HuH-7.5 (cell line): ENCODE measurements at places on chromosomes 5 and 9.

GRCh38 chr5:149018909-149019443 lies 43.9 kb downstream of the SH3TC2 start:
- DNase-seq: no peak

DNA sequence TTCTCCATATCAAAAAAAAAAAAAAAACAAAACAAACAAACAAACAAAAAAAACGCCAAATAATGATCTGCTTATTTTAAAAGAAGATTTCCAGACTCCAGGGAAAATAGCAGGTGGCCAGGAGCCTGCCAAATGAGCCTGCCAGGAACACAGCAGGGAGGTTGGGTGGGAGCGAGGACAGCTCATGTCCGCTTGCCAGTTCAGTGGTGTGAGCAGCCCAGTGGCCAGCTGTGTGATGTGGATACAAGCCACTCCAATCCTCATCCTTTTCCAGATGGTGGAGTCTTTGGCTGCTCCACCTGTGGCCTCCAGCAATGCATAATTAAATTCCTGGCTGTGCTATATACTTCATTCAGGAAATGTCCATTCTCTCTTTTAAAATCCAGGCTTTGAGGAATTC lies 1025.1 kb upstream of the C9orf72 start:
- no peak for DNase-seq

GRCh38 chr5:149500922-149501582 lies 50.2 kb downstream of the CSNK1A1 start:
- no peak for DNase-seq

GRCh38 chr9:127915325-127915752 lies 1.5 kb downstream of the ST6GALNAC4 start:
- no peak for DNase-seq

- DNase-seq: no peak
These were observed 439.9 kb downstream of the GADD45G start for GRCh38 chr9:90044710-90045151.

DNA sequence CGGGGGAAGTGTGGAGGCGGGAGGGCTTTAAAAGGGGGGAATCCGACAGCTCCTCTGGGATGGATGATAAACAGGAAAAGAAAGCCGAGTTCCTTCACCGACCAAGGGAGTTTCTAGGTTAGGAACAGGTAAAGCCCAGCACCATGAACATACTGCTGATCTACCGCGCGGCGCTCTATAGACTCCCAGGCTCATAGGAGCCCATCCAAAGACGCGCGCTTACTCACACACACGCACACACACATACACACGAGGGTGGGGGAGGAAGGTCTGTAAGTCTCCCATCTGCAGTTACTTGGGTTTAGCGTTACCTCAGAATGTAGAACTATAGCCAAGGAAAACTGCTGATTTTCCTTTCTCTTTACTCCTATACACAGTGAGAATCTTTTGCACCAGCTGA lies 2.6 kb upstream of the GABRB2 start:
- DNase-seq: no peak

GRCh38 chr5:13993926-13994325 lies 49.4 kb upstream of the DNAH5 start:
- no peak for DNase-seq

GRCh38 chr5:78511121-78511906 lies 137.3 kb downstream of the LHFPL2 start:
- no peak for DNase-seq

DNA sequence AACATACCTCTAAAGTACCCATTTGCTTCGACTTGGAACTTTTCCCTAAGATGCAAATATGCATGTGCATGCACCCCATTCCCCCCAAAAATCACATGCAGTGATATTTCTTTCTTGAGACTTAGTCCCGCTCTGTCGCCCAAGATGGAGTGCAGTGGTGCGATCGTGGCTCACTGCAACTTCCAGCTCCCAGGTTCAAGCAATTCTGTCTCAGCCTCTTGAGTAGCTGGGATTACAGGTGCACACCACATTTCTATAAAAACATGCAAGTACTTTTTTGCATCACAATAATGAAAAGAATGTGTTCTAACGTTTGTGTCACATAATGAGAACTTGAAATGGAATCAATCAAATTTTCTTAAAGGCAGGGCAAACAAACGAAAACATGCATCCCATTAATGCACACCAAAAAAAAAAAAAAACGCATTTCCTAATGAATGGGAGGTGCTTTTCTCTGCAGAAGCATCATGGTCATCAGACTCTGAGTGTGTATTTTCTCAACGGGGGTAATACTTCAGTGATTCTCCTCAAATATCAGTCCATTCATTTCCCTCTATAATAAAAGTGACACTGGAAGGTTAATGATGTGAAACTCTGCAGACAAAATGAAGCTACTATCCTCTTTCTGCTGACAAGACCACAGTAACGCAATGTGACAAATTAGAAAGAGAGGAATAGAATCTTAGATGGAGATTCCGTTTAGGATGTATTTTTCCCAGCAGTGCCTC lies 389.4 kb downstream of the CTNND2 start:
- DNase-seq: no peak

DNA sequence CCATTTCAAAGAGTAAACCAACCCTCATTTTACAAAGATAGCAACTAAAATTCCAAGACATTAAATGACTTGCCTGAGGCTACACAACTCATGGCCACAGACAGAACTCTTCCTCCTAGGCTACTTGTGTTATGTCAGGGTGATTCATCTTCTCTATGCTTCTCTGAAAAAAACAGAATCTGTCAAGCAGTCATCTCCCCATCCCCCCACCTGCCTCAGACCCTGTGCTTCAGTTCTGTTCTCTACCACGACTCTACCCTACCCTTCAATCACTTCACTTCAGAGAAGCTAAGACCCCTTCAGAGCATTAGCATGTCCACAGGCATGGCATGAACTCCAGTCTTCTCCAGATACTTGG lies 277.7 kb upstream of the PTGER4 start:
- no peak for DNase-seq

GRCh38 chr9:127285965-127286364 lies 21.4 kb downstream of the GARNL3 start:
- DNase-seq: no peak

DNA sequence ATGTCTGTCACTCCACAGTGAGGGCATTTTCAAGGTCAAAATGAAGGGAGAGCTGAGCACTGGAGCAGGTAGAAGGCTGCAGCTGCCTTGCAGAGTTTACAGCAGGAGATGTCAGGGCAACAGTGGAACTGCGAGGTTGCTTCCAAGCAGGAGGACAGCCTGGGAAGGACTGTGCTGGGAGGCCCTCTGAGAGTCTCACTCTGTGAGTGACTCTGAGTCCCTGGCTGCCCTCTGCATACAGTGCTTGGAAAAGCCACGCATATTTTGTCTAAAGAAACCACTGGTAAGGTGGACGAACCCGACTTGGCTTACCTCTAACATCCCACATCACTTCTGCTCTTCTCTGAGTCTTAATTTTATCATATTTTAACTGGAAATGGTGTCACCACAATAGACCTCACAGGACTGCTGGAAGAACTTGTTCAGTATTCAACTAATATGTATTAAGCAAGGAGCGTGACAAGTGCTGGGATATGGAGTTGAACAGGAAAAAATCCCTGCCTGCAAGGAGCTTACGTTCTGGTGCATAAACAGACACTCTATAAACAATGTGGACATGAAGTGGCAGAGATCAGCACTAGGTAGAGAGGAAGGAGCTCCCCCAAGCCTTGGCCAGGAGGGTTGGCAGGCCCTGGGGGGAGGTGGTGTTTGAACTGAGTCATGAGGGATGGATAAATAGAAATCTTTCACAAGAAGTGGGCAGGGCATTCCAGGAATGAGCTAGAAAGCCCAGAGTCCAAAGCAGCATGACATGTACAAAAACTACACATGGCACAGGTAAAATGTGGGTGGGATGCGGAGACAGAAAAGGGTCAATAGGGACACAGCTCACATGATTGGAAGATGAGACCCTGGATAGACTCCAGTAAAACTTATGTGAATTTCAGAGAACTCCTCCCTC lies 64.0 kb upstream of the FOXE1 start:
- DNase-seq: no peak

GRCh38 chr5:10023494-10023893 lies 226.2 kb downstream of the ATPSCKMT start:
- DNase-seq: no peak

DNA sequence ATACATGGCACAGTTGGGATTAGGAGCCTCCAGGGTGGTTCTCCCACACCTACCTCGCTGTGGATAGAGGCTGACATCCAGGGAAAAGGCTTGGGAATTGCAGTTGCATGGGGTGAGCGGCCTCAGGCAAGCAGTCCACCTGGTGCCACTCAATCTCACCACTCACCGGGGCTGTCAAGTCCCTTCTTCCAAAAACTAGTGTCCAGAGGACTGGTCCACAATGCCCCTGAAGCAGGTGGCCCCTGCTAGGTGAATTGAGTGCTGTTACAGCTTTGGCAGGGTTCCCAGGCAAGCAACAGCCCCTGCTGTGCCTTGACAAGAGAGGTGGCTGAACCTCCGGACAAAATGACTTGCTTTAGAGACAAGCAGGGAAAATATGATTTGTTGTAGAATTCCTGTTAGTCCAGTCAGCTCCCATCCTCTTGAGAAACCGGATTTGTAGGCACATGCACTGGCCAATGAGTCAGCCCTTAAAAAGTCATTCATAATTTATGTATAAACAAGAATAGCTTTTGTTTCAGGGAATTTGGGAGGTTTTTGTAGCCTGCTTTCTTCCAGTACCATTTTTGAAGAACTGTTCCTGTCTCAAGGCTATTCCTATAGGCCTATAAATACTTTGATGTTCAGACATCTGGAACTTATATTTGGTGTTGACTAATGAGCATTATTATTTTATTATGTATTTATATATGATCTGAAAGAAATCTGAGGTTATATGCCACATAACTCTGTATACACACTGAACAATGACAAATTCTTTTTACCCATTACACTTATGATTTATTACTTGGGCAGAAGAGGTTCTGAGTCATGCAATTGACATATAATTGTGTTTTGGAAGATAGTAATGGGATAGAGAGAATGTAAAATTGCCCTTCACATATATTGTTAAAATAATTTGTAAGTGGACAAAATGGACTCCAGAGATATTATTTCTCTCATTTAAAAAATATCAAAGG lies 411.1 kb downstream of the ACTL7B start:
- no peak for DNase-seq

- no peak for DNase-seq
These were observed 136.9 kb upstream of the EGFLAM start for GRCh38 chr5:38121420-38121819.

DNA sequence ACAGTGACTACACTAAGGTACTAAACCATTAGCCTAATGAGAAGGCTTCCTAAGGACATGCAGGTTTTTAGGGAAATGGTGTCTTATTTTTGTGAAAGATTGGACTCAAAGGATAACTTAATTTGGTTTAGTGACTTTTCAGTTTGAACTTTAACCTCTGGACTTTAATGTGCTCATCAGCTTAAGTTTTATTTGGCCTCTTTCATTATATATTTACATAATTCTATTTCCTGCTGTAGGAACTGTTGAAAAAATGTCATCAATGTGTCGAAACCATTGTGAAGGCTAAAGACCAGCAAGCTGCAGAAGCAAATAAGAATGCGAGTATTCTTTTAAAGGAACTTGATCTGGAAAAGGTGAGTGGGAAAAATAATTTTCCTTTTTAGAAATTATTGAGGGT lies 34.3 kb upstream of the EIF4EBP3 start:
- DNase-seq: no peak

- no peak for DNase-seq
These were observed 1499.0 kb downstream of the EFNA5 start for GRCh38 chr5:106171708-106172107.

GRCh38 chr5:132663771-132664695 lies 6.1 kb downstream of the IL13 start:
- no peak for DNase-seq

GRCh38 chr5:96370976-96371375 lies 62.1 kb downstream of the PCSK1 start:
- DNase-seq: no peak

DNA sequence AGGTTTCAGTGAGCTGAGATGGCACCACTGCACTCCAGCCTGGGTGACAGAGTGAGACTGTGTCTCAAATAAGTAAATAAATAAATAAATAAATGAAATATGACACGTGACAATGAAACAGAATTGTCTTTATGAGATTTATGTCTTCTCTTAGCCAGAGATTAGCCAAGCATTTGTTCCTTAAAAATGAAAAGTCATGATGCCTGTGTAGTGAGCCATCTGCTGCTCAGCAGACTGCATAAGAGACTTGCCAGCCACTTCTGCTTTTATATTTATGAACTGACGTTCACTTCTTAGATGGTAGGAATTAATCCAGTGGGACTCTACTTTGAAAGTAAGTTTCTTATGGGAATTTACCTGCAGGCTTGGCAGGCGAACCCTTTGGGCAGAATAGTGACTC lies 227.4 kb downstream of the NR3C1 start:
- DNase-seq: no peak

DNA sequence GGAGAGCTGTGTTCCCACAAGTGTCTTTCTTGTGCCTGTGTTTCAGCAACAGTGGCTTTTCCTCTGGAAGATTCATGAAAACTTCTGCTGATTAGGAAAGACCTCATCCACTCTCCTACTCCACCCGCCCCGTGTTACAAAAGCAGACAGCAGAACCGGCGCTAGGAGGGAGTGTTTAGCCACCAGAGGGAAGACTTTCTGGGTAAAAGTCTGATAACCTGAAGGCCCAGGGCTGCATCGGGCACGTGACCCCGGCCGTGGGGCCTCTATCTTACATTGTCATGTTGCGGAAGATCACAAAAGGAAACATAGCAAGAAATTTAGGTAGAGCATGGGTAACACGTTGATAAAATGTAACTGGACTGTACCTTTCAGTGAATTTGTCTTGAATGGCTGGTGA lies 32.0 kb upstream of the DMRT2 start:
- no peak for DNase-seq

DNA sequence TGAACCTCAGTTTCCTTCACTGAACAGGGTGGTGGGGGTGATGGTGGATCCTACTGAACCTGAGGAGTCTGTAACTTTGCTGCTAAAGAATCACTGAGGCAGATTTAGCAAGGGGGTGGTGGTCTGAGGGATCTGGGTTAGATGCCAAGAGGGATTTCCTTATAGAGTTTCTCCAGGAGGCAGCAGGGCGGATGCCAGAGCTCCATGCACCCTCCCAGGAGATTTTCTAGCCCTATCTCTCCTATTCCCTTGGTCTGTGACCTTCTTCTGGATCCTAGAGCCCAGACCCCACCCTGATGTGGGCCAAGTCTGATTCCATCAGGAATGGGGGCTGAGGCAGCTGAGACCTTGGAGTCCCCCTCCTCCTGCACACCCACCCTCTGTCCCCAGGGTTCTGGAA lies 6.0 kb downstream of the PTGS1 start:
- no peak for DNase-seq

GRCh38 chr5:134142806-134143205 lies 28.3 kb downstream of the TCF7 start:
- no peak for DNase-seq

- no peak for DNase-seq
These were observed 11.0 kb downstream of the NAIF1 start for GRCh38 chr9:128056086-128056485.
